Small intestine (tissue), 16 donors: ENCODE measurements at places on chromosomes 16 and 17. TPM values are rescaled to one million over a fixed set of nuclear protein-coding genes. Genes with fewer than 3 reads are reported as not detected.

The NOXO1 gene
- polyA plus RNA-seq = 3.1 TPM

- peak; percentile 90 for DNase-seq
Measured at GRCh38 chr17:81519284-81520020, 6.9 kb upstream of the ACTG1 start.

- DNase-seq = no peak
Measured at GRCh38 chr17:43428524-43428923, 29.7 kb downstream of the ARL4D start.

The KNOP1 gene
- 29.6 TPM for polyA plus RNA-seq

GRCh38 chr16:76749780-76750375, 441.1 kb upstream of the MON1B start:
- DNase-seq = no peak

GRCh38 chr17:58693751-58694150, 1.3 kb downstream of the RAD51C start:
- no peak for DNase-seq
